ENCODE measurements at places on chromosomes 13 and 19.

DNA sequence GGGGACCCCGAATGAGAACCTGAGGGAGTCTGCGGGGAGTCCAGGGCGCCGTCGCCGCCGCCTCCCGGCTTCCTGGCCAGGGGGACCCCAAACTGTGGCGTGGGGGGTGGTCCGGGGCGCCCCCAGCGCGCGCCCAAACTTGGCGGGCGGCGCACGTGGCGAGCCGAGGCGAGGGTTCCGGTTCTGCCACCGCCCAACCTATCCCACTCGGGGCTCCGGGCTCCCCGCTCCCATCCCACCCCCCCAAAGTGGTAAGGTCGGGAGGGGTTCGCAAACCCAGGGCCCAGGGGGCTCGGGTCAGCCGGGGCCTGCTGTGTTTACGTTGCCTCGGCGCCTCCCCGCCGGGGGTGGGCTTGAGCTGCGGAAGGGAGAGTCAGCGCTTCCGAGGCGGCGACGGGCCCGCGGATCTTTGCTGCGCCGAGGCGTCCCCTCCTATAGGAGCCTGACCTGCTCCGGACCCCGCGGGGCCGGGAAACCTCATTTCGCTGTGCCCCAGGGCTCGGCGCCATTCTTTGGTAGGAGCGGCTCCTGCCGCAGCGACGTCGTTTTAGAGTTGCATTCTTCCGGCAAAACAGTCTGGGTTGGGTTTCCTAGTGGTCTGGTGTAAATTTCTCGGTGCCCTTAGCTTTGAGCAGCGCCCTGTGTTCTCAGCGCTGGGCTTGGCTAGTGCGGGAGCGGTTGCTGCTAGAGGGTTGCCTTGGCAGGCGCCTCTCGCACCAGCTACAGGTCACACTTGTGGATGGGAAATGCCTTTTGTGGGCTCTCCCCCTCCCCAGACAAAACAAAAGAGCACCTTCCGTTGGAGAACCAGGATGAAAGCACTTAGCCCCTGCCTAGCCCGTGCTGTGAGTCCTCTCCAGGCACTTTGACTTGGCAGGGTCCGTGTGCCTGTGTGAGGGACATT, 1.2 kb downstream of the DAZAP1 start:
- DNase-seq, result no peak

GRCh38 chr19:309206-309565, 18.0 kb upstream of the PLPP2 start:
- DNase-seq, result no peak

GRCh38 chr19:51326216-51327065, 15.0 kb downstream of the IGLON5 start:
- no peak for DNase-seq

DNA sequence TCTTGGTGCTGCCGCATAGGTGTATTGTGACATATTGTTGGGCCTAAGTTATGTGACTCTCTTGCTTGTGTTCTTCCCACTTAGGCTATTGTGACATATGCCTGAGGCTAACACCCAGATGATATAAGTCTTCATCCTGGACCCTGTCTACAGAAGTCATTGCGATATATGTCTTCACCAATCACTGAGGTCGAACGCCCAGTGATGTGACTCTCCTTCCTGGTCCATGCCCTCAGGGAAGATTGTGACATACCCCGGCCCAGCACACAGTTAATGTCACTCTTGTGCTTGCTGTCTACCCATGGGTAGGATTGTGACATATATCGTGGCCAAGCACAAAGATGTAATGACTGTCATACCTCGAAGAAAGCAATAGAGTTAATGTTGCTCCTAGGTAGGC, 16.9 kb upstream of the ZNF730 start:
- DNase-seq, result no peak

GRCh38 chr13:103351035-103351828, 285.0 kb upstream of the SLC10A2 start:
- no peak for DNase-seq

- peak; percentile 97 for DNase-seq
These were observed 31.2 kb downstream of the ZNF701 start for GRCh38 chr19:52601025-52601973.

GRCh38 chr19:35828692-35829301, 16.2 kb upstream of the PRODH2 start:
- no peak for DNase-seq

DNA sequence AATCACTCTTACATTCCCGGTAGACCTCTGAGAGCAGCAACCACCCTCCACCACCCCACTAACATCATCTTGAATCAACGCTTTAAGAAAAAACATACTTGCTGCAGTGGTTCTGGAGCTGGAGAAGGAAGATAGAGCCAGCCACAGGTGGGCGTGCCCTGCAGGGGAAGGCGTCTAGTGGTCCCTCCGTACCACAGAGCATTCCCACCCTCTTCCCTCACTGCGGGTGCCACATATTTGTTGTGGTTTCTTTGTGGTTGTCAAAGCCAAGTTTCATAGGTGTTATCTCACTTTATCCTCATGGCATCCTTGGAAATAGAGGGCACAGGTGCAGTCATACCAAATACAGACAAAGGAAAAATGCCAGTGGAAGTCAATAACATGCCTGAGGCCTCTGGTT, 22.2 kb downstream of the COL4A2 start:
- DNase-seq, result no peak

GRCh38 chr19:30077851-30078355, 135.9 kb downstream of the URI1 start:
- DNase-seq, result peak; percentile 74

GRCh38 chr13:111640006-111640405, 319.6 kb downstream of the TEX29 start:
- DNase-seq, result no peak

GRCh38 chr13:98289339-98289945, 112.4 kb upstream of the RNF113B start:
- no peak for DNase-seq

DNA sequence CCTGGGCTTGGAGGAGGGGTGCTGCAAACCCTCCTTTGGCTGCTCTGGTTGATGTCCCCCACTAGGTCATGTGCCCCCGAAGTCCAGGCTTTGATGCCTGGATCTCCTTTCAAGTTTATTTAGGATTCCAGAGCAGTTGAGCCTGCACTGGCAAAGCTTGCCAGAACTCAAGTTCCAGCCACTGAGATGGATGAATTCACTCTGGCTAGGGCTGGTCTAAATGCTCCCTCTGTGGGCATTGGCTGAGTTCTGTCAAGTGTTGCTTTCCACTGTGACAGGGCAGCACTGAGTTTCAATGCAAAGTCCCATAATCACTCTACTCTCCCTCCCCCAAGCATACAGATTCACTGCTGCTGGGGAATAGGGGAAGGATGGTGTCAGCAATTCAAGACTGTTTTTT, 17.8 kb upstream of the LMO7 start:
- DNase-seq, result no peak

DNA sequence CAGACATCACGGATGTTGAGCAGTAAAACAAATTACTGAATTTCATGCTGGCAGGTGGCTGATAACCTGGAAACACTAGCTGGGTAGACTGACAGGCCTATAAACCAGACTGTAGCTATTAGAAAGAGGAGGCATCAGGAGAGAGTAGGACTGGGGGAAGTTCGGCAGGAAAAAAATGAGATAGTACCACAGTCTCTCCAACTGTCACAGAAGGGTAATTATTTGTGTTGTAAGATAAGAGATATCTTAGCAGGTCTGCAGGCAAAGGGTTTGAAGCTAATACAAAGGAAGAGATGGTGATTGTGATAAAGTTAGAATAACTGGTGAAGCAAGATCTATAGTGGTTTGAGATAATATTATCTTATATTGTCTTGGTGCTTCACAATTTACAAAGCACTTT, 41.7 kb downstream of the MIPEP start:
- no peak for DNase-seq

DNA sequence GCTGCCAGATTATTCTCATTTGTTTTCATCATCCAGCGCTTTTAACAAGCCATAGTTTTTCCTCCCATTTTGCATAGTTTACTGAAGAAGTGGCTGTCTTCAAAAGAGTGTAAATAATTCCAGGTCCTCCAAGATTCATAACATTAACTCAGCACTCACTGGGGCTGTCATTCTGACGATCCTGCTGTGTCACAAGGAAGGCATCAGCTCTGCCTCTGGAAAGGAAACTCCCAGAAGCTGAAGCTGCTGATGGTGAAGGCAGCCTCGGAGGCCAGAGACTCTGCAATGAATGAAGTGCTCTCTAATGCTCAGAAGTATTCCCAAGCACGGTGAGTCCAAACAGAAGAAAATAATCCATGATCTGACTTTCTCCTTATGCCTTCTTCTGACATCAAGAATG, 60.0 kb downstream of the FLT1 start:
- no peak for DNase-seq

GRCh38 chr19:31290931-31291590, 58.2 kb downstream of the TSHZ3 start:
- no peak for DNase-seq

- DNase-seq, result no peak
These were observed 2.5 kb downstream of the LIPE start for GRCh38 chr19:42424712-42425131.

- no peak for DNase-seq
These were observed 42.6 kb downstream of the CRTC1 start for GRCh38 chr19:18725841-18726770.

DNA sequence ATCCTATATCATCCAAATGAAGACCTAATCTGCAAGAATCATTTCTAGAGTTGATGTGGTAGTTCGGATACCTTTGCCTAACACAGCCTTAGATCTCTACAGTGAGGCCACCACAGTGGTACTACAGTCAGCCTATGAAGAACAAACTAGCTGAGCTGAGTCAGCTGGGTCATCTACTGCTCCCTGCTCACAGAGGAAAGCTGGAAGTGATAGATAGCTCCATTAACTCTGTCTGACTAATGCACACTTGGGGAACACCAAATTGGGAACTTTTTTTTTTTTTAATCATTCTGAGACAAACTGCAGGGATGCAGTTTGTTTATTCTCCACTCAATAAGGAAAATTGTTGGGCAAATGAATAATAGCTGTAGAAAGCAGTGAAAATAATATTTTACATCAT, 1160.6 kb downstream of the PCDH9 start:
- DNase-seq, result no peak

GRCh38 chr13:43122791-43123190, 99.4 kb downstream of the DNAJC15 start:
- DNase-seq, result no peak

GRCh38 chr13:43124490-43124889, 101.1 kb downstream of the DNAJC15 start:
- no peak for DNase-seq

- no peak for DNase-seq
These were observed 122.5 kb upstream of the SPACA7 start for GRCh38 chr13:112253631-112254030.

DNA sequence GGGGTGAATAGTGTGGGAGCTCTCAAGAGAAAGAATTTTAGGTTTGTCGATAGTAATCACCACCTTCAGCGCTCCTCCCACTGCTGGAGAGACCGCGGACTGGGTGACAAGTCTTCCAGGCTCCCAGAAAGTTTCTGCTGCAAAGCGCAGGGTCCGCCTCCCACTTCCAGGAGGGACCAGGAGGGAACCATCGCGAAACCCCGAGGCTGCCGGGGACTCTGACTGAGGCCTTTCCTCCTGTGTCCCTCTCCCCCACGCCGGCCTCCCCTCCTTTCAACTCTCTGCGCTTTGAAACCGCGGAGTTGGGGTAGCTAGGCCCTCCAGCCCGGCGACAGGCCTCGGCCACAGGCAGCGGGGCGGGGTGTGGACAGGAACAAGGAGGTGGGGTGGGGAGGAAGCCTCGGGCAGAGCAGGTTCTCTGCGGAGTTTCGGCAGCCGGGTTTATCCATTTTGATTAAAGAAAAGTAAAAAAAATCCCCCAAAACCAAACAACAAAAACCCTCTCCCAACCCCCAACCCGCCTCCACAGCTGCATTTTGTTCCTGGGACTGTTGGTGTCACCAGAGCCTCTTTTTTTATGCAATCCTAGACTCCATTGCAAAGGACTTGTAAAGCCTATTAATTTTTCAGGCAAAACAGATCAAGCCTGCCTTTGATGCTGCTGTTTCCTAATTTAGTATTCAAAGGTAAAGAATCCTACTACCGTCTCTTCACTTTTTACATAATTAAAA, 157.2 kb downstream of the TM9SF2 start:
- DNase-seq, result peak; percentile 67

- no peak for DNase-seq
These were observed 343.7 kb upstream of the ARGLU1 start for GRCh38 chr13:106911627-106912026.

DNA sequence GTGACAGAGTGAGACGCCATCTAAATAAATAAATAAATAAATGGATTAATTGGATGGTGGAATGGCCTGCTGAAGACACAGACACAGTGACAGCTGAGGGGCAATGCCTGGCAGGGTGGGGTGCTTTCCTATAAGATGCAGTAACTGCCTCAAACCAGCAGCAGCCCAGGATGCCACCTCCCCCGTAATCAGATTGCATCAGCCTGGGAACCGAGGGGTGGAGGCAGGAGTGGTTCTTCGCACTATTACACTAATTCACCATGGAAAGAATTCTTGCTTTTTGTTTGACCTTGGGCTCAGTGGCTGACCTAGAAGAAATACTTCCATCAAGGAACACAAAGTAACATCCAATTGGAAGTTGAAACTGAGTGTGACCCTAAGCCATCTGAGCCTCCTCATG, 31.6 kb upstream of the USP12 start:
- DNase-seq, result no peak

- peak; percentile 70 for DNase-seq
These were observed 17.6 kb downstream of the CEBPG start for GRCh38 chr19:33390908-33391630.

GRCh38 chr19:38924388-38924787, 6.2 kb downstream of the SARS2 start:
- no peak for DNase-seq

GRCh38 chr13:45500492-45501174, 35.9 kb downstream of the COG3 start:
- no peak for DNase-seq

GRCh38 chr13:99361197-99361596, 54.0 kb upstream of the GPR183 start:
- DNase-seq, result no peak

DNA sequence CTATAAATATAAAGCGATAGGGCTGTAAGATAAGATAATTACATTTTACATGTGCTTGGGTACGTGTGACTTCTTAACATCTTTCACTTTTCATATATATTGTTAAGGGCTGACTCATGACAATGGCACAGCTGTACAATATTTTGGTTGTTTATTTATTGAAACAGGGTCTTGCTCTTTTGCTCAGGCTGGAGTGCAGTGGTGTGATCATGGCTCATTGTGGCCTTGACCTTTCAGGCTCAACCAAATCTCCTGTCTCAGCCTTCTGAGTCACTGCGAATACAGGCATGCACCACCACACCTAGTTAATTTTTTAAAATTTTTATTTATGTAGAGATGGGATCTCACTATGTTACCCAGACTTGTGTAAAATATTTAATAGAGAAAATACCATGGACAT, 2532.4 kb upstream of the PCDH20 start:
- no peak for DNase-seq

DNA sequence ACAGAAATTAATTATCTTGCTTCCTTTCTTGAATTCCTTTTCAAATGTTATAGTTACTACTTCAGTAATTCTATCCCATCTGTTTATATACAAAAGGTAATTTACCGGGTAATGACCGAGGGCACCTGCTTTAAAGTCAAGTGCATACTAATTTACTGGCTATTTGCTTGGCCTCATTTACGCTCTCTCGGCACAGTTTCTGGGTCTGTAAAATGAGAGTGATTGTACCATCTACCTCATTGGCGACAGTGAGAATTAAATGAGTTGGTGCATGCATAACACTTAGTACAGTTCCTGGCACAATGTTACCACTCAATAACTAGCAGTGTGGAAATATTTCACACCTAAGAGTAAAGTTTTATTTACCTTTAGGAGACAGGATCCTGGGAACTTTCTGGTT, 111.6 kb downstream of the GGACT start:
- no peak for DNase-seq

All from suprapubic skin (tissue), 4 donors.